Colonic mucosa (tissue), 4 donors: ENCODE measurements at places on chromosomes 2 and 18. TPM values are rescaled to one million over a fixed set of nuclear protein-coding genes. Genes with fewer than 3 reads are reported as not detected.

DNA sequence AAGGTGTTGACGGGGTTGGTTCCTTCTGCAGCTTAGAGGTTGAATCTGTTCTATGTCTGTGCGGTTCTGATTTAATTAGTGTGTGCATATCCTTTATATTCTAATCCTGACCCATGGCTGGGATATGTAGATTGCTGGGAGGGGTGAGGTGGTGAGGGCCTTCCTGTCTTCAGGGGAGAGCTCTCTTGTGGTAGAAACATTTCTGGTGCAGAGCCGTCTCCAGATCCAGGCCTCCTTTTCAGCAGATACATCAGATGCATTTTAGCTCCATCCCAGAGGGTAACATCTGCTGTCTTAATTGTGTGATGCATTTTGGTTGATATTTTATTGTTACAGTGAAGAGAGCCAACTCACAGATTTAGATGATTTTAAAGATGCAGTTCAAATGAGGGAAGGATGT is 227.8 kb downstream of the AGAP1 start:
- no peak for DNase-seq

DYSF gene
- total RNA-seq = 2.4 TPM

DNA sequence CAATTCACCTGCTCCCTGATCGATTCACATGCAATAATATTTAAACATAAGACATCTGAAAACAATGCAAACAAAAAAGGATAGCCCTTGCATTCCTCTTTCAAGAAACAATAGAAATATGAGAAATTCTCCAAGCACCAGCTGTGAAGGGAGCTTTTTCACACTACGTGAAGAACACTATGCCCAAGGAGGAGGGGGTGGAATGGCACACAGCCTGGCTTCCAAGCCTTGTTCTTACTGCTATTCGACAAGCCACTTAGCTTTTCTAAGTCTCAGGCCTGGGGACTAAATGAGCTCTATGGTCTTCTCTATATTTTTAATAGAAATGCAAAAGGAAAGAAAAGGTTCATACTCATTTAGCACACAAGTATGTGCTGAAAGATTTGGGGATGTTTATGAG is 92.2 kb upstream of the CHRNA1 start:
- DNase-seq = no peak

GRCh38 chr2:68250196-68250595 is 2.1 kb downstream of the PPP3R1 start:
- no peak for DNase-seq

MAP2 gene
- 1.4 TPM for total RNA-seq

DNA sequence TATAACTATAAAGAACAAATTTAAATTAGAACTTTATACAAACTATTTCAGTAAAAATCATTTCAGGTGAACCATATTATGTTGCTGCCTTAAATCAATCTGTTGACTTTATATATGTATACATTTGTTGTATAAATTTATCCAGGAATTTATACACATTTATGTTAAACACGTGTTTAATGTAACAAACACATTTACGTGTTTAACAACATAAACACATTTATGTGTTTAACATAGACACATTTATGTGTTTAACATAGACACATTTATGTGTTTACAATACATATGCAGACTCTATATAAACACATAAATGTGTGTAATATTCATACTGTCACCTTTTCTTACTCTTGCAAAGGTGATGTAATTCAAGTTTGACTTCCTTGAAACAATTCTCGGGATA is 75.4 kb upstream of the TWSG1 start:
- no peak for DNase-seq

GRCh38 chr2:239343460-239343859 is 57.4 kb downstream of the HDAC4 start:
- peak; percentile 10 for DNase-seq

DNA sequence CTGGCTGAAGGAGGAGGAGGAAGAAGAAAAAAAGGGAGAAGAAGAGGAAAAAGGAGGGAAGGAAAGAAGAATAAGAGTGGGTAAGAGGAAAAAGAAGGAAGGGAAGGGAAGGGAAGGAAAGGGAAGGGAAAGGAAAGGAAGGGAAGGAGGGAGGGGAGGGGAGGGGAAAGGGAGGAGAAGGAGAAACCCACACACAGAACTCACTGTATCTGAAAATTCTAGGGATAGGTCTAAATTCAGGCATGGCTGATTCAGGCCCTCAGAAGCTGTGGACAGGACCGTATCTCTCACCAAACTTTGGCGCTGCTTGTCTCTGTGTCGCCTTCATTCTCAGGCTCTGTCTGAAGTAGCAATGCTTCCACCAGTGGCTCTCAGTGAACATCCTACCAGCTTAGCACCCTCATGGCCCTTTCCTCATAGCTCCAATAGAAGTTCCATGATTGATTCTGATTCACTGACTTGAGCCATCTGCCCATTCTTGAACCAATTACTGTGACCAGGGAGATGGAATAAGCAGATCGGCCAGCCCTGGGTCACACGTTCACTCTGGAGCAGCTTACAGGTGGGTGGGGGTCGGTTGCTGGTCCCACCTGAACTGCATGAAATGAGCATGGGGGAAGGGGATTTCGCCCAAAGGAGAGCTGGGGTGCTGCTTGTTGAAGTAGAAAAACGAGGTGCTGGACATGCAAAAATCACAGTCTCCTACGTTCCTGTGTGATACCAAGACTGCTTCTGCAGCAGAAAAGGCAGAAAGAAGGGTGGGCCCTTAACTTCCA is 59.7 kb downstream of the TTC32 start:
- no peak for DNase-seq

DNA sequence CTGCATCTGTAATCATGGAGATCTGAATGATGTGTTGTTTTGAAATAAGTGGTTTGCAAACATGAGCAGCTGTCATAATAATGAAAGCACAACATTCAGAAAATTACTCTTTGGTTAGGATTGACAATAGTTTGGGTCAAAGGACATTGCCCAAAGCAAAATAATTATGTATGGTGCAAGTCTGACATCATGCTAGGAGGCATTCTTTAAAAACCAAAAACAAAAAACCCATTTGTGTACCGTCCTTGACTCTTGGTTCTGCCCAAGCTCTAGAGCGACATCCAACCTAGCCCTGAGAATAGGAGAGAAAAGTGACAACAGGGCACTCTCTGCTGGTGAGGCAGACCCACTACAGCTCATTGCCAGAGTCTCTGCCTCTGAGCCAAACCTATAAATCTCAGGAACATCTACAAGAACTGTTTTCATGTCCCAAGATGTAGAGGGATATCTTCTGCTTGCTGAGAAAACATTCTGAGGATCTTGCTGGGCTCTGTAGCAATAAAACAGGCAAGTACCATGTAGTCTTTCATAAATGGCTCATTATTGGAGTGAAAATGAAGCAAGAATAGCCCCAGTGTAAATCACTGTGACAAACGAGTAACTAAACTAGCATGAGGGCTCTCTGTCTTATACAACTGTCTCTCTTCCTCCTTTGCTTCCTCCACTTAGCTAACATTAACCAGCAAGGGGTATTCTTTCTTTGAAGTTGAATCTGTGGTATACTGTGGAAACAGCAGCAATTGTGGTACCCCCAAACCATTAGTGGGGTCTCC is 266.8 kb upstream of the CXCR4 start:
- peak; percentile 27 for DNase-seq

GRCh38 chr18:68874361-68874760 is 76.5 kb downstream of the CCDC102B start:
- no peak for DNase-seq

C2orf80 gene
- total RNA-seq = not detected

- DNase-seq = peak; percentile 73
Measured at GRCh38 chr2:152635635-152636298, 81.5 kb downstream of the PRPF40A start.

DNA sequence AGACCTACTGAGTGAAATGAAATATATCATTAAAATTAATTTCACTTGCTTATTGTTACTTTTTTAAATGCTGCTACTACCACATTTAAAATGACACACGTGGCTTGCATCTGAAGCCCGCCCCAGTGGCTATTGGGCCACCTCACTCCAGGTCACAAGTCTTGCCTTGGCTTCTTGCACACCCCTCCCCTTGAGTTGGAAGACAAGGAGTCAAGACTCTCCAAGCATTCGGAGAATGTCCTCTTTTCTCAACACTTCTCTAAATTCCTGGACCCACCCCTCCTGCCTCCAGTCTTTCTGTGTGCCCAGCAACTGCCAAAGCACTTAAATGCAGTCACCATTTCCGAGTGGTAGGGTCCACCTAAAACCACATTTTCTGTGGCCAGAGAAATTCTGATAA is 73.4 kb downstream of the ZBTB7C start:
- no peak for DNase-seq

TMEM150A gene
- 7.2 TPM for total RNA-seq

GRCh38 chr2:130335226-130335625 is 7.5 kb upstream of the IMP4 start:
- no peak for DNase-seq

TMEM182 gene
- total RNA-seq = 3.4 TPM

GRCh38 chr2:223058952-223059716 is 7.1 kb downstream of the KCNE4 start:
- DNase-seq = peak; percentile 72

- no peak for DNase-seq
Measured at GRCh38 chr2:15768615-15769014, 171.7 kb upstream of the MYCN start.

DNA sequence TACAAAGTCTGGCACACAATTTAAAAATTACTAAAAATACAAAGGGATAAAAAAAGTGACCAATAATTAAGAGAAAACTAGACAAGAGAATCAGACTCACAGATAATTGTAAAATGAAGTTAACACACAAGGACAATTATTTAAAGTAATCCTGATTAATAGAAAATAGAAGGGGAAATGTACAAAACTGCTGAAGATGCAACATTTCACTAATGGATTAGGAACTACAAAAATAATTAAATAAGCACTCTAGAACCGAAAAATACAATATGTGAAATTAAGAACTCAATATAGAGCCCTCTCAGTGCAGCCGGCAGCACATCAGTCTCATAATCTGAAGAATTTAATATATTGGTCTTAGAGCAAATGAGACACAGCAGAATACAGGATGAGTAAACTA is 24.6 kb downstream of the HYCC2 start:
- DNase-seq = no peak

- DNase-seq = no peak
Measured at GRCh38 chr2:177326005-177326404, 61.5 kb upstream of the NFE2L2 start.

GRCh38 chr2:25063876-25064660 is 22.2 kb downstream of the EFR3B start:
- no peak for DNase-seq

DNA sequence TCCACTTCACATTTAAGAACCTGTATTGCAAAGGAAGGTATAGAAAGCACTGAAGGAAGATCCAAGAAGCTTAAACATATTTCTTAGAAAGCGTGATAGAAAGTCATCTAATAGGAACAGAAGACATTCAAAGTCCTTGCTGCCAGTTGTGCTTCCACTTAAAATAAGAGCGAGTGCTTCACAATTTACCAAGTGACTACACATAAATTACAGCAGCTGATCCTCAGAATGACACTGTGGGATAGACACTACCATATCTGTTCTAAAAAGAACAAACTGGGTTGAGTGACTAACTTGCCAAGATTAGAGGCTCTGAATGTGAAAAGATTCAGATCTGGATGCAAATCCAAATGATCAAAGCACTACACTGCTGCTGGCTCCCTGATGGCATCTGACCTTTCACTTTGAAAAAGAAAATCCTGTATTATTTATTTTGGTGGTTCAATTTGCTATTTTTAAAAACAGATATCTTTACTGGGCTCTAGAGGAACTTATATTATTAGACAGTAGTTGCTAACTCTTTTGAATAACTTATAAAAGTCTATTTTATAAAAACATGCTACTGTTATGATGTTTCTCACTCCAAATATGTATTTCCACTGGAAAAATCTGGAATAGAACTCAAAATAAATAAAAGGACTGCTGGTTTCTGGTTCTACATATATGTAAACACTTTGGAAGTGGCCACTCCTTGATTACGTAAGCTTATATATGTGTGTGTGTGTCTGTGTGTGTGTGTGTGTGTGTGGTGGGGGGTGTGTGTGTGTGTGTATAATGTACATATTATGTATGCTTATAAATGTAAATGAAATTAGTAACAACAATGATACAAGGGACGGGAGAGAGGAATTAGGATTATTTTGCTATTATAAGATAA is 57.4 kb downstream of the KIDINS220 start:
- no peak for DNase-seq

BMP10 gene
- not detected for total RNA-seq

RBM43 gene
- 3.8 TPM for total RNA-seq

GRCh38 chr2:73582364-73582763 is 59.9 kb downstream of the NAT8 start:
- DNase-seq = no peak

GRCh38 chr2:217248312-217248935 is 388.6 kb upstream of the TNP1 start:
- DNase-seq = peak; percentile 59

DNA sequence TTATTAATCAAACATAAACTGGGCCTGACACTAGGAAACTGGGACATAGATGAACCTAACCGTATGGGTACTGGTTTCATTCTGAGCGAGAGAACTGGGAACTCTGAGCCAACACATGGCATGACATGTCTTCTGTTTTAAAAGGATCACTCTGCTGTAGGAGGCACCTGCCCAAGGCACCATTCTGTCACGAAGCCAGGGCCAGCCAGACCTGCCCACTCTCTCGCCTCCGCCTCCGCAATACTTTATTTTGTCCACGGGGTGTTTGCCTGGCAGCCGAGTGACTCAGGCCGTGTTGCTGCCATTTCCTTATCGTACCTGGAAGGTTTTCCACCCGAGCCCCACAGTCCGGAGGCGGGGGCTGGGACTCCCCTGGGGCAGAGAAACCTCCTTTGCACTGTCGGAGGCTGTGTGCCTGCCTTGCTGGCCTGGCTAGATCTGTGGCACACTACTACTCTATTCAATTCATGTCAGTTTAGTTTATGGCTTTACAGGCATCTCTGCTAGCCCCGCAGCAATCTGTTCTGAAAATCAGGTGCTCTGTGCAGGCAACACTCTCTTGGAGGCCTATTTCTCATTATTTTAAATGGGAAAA is 120.4 kb upstream of the ACKR3 start:
- DNase-seq = no peak

- no peak for DNase-seq
Measured at GRCh38 chr18:53911200-53911599, 313.3 kb downstream of the MBD2 start.

GRCh38 chr18:76466410-76466991 is 28.5 kb downstream of the ZNF516 start:
- DNase-seq = no peak

DNA sequence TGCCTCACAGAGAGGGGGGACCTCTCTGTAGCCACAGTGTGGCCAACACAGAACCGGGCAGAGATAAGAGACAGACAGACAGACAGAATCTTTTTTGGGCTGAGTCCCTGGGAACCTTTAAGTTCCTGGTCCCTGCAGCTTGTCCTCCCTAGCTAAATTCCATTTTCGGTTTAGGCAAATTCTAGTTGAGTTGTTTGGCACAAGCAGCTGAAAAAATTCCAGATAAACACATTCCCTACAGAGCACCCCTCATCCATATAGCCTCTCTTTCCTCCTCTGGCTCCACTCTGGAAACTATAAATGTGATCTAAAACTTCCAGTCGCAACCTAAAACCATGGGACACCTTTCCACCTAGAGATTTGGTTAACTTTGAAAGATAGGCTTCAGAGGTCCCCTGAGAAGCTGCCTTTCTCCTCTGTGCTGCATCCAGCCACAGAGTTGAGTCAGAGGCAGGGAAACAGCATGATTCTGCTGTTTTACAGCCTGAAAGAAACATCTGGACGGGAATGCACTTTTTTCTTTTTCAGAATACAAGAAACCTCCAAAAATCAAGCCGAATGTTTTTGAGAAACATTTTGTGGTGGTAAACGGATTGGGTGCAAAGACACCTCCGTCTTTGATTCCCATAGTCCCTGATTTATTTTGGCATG is 30.9 kb downstream of the SLC4A3 start:
- no peak for DNase-seq

RIT2 gene
- total RNA-seq = not detected

SP5 gene
- total RNA-seq = 1.2 TPM
